ENCODE measurements at places on chromosomes 2 and 18. TPM values are rescaled to one million over a fixed set of nuclear protein-coding genes. Genes with fewer than 3 reads are reported as not detected.

DNA sequence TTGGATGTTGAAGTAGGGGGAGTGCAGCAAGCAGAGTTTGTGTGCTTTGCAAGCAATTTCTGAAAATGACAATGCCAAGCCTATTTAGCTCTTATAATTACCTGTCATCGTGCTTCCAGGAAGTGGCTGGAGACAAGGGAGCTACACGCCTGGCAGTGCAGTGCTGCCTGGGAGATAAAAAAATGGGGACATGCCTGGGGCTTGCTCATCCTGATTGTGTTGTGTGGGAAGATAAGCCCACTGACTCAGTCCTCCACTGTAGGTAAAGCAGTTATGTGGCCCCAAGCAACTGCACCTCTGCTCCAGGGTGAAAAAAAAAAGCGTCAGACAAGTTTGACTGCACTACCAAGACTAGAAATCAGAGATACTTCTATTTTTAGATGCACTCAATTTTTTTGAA lies 396.9 kb upstream of the NXPH2 start:
- DNase-seq: no peak

GRCh38 chr2:54903736-54904554 lies 146.3 kb downstream of the RTN4 start:
- peak; percentile 50 for DNase-seq

- peak; percentile 60 for DNase-seq
Measured at GRCh38 chr2:207437524-207438143, 92.1 kb upstream of the CREB1 start.

- no peak for DNase-seq
Measured at GRCh38 chr2:190197143-190197720, 122.4 kb downstream of the HIBCH start.

Gene HOXD11
- total RNA-seq: not detected

GRCh38 chr2:144261336-144261735 lies 258.6 kb downstream of the ZEB2 start:
- DNase-seq: no peak

DNA sequence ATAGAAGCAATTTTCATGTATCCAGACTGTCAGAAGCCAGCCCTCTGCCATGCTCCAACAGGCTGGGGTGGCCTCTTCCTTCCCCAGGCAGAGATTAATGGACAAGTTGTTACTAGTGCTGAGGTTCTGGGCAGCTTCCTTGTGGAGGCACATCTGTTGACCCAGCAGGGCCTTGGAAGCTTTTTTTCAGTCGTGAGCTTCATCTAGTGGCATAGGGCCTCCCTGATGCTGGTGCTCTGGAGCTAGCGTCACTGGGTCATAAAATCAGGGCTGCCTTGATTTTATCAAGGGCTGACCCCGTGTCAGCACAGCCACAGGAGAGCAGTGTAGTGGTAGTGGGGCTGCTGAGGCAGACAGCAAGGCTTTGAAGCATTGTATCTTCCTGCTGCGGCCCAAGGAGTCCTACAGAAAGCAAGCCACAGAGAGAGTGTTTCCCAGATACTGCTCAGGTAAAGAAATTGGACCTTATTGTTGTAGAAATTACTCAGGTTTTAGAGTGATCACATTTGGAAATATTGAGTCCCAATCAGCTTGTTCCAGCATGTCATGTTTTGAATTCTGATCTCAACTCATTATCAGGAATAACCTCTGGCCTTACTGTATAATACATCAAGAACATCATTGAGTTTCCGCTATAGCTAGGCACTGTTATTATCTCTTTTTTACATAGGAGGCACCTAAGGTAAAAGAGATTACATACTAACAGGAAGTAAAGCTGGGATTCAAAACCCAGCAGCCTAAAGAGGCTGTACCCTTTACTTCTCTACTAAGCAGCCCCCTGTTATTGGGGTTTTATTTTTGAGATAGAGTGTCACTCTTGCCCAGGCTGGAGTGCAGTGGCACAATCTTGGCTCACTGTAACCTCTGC lies 92.3 kb upstream of the ALPP start:
- no peak for DNase-seq

Gene RBFA
- total RNA-seq: 31.8 TPM

Gene LBX2
- total RNA-seq: 2.6 TPM
